ENCODE measurements at places on chromosomes 5 and 9.

GRCh38 chr5:9533562-9534364, 12.1 kb downstream of the SEMA5A start:
- DNase-seq = no peak

- no peak for DNase-seq
Observed at GRCh38 chr5:120507800-120508463, 43.8 kb downstream of the PRR16 start.

DNA sequence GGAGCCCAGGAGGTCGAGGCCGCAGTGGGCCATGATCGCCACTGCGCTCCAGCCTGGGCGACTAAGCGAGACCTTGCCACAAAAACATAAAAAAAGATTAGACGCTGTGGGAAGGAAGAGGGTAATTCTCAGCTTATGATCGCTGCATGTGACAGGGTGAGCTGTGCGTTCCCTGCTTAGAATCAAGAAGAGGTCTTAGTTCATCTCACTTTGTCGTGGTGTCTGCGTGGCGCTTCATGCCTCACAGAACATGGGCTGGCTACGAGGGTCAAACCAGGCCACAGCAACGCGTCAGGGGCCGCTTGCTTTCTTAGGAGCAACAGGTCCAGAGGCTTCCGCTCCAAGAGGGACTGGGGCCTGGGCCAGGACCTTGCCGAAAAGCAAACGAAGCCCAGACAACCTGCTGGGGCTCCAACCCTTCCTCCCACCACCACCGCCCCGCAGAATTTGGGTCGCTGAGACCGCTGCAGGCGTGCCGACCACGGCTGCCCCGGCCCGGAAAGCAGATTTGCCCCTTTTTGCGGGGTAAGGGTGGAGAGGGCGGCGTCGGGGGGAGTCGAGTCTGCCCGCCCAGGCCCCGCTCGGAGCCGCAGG, 10.0 kb upstream of the GRIN1 start:
- peak; percentile 67 for DNase-seq

- no peak for DNase-seq
Observed at GRCh38 chr9:133767625-133768024, 29.5 kb upstream of the SARDH start.

DNA sequence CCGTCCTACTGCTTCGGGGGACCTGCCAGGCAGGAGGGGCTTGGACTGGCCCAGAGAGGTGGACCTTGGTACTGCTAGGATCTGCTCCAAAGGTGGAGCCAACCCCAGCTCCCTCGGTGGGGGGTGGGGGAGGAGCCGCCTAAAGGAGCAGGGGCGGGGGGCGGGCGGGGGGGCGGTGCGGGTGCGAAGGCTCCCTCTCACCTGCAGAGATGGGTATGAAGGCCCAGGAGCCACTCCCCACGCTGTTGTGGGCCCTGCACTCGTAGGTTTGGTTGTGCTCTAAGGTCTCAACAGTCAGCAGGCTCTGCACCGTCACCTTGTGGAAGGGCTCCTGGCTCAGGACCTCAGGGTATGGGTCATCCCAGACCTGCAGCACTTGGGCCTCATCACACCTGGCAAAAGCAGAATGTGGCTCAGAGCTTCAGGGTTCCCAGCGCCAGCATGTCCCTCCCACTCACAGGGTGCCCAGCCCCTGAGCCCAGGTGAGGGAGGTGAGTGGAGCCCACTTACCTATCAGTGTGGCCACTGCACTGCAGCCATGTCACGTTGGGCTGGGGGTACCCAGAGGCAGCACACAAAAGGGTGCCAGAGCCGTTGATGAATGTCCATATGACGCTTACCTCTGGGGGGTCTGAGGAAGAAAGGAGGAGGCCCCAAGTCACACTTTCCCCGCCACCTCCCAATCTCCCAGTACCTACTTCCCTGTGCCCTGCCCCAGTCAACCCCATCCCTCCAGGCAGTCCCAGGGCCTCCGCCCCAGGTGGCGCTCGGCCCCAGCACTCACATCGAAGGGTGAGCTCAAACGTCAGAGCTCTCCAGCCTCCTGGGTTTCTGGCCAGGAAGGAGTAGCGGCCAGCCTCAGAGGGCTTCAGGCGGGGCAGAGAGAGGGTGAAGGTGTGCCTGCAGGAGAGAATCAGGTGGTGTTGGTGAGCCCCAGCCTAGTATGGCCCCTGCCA, 16.4 kb downstream of the CSF1R start:
- no peak for DNase-seq

DNA sequence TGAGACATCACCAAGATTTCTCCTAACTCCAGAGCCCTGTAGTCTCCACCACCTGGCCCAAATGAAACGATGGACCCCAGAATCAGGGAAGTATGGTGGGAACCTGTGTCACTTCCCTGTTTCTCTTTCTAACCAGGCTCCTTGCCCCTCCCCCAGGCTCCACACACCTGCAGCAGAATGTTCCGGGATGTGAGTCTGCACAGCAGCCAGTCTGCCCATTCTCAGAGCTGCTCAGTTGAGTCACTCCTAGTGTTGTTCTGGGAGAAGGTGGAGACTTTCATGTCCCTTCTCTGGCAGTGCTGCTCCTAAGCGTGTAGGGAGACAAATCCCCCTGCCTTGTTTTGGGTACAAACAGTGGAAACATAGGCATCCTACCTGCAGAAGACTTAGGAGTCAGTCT, 76.0 kb upstream of the XPA start:
- no peak for DNase-seq

GRCh38 chr5:150043657-150044328, 42.6 kb downstream of the CSF1R start:
- no peak for DNase-seq

GRCh38 chr5:1465966-1466471, 20.8 kb upstream of the SLC6A3 start:
- DNase-seq = no peak

GRCh38 chr9:92140074-92140753, 25.0 kb upstream of the SPTLC1 start:
- DNase-seq = peak; percentile 71

DNA sequence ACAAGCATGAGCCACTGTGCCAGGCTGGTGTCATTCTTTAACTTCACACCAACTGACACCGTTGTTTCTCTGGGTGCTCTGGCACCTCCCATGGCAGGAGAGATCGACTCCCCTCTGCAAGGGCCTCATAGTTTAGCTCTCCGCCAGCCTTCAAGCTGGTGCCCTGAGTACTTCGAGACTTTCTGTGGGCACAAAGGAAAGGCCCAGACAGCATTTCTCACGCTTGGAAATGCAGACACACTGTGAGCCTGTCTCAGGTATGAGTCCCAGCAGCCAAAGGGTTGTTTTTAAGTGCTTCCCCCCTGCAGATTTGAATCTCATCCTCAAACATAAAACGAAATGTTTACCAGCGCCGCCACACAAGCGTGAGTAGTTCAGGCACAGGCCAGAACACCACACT, 11.1 kb upstream of the TCF7 start:
- peak; percentile 64 for DNase-seq

DNA sequence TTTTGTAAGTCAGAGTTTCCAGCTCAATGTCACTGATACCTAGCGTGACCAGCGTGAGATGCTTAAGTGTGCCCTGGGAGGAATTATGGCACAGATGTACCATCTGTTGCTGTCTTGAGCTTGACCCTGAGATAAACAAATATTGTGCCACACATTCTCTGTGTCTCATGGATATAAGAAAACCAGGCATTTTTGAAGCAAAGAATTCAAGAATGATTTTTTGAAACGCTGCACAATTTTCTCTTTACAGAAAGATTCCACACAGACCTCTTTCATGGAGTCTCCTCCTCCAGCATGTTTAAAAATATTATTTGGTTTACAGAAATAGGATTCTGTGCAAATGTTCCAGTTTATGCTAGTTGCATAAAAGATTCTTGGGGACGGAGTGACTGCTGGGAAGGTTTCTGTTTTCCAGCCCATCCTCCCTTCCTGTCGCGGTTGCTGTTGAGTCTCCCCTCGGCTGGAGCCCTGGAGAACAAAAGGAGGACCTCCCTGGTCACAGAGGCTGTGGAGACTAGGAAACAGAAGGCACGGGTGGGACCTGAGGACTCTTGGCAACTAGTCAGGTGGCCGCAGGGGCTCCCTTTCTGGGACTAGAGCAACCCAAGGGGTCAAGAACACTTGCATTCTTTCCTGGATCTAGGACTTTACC, 120.8 kb downstream of the RASGRF2 start:
- no peak for DNase-seq

DNA sequence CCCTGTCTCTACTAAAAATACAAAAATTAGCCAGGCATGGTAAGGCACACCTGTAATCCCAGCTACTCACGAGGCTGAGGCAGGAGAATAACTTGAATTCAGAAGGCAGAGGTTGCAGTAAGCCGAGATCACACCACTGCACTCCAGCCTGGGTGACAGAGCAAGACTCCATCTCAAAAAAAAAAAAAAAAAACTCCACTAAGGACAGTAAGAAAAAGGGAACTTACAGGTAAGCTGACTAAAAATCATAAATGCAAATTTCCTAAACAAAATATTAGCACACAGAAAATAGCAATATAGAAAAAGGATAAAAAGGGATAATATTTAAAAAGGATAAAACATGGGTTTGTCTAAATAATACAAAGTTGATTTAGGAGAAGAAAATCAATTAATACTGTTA, 27.9 kb upstream of the HNRNPA0 start:
- no peak for DNase-seq

DNA sequence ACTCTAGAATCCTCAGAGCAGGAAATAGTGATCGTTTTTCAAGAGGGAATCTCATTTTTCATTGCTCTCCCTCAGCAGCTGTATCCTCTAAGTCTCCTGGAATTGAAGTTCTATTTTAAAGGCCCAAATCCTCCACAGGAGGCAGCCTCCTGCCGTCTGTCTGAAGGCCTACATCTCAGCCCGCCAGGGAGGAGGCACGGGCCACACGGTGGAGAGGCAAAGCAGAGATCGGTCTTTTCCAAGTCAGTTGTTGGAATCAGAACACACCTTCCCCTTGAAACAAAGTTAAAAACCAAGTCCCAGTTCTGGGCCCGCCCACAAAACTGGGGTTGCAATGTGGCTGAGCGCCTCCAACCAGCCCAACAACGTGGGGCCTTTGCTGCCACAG, 68.7 kb downstream of the RAPGEF1 start:
- no peak for DNase-seq

- no peak for DNase-seq
Observed at GRCh38 chr9:125812403-125812802, 65.2 kb downstream of the PBX3 start.

GRCh38 chr9:28001096-28001495, 427.8 kb upstream of the C9orf72 start:
- no peak for DNase-seq

GRCh38 chr5:73307645-73308355, 134.8 kb downstream of the TMEM174 start:
- no peak for DNase-seq

GRCh38 chr5:177295924-177296323, 7.6 kb downstream of the RAB24 start:
- DNase-seq = no peak

GRCh38 chr5:168552146-168552545, 23.0 kb downstream of the FBLL1 start:
- no peak for DNase-seq

- no peak for DNase-seq
Observed at GRCh38 chr9:81292056-81292805, 397.1 kb downstream of the TLE1 start.

GRCh38 chr9:5041390-5042115, 56.5 kb downstream of the JAK2 start:
- DNase-seq = no peak

DNA sequence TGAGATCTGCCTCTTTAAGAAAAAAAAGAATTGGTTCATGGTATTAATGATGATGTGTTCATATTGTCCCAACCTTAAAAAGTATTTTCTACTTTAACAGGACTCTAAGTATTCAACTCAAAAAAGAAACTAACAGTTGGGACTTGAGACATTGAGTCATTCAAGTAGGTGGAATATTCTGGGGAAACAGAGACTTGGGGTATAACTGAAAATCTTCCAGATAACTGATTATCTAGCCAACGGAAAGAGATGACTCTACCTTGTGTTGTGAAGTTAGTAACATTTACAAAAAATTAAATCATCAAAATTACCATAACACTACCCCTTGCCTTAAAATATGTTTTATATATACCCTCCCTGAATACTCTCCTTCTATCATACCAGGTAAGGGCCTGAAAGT, 19.1 kb downstream of the OXCT1 start:
- DNase-seq = no peak

All from CD8-positive, alpha-beta T cell (primary cell).